ENCODE measurements at places on chromosomes 7 and 10.
A peak's percentile ranks its signal among the peaks of the same experiment; 100 is the strongest.

GRCh38 chr7:151232917-151233701 lies 826 bp downstream of the CHPF2 start:
- DNase-seq: peak; percentile 45

DNA sequence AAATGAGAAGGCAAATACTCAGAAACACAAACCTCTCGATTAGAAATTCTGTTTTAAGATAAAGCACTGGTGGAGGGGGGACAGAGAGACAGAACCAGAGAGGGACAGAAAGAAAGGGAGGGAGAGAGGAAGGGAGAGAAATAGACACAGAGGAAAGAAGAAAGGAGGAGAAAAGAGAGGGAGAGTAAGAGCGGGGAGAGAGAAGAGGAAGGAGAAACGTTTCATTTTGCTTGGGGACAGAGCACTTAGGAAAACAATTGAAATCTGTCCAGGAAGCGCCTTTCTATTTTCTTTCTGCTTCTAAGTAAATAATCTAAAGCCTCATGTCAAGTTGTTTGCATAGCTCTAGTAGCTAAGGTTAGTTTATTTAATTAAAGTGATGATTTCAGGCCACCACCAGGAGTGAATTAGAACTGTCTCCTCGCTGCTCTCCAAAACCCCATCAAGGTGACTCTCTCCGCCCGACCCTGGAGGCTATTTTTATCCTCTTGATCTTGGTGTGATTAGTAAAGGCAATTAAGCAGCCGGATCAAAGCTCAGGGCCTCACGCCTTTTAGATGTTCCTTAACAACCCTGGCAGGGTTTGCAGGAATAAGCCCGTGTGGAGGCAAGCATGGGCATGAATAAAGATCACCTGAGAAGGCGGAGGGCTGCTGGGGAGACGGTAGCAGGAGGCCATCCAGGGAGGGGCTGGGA lies 73.4 kb upstream of the INSIG1 start:
- DNase-seq: no peak

GRCh38 chr10:109327266-109327665 lies 596.0 kb downstream of the XPNPEP1 start:
- no peak for DNase-seq

GRCh38 chr10:126433351-126433750 lies 45.1 kb upstream of the ADAM12 start:
- DNase-seq: no peak

- no peak for DNase-seq
These were observed 1.6 kb downstream of the VIM start for GRCh38 chr10:17229717-17229966.

DNA sequence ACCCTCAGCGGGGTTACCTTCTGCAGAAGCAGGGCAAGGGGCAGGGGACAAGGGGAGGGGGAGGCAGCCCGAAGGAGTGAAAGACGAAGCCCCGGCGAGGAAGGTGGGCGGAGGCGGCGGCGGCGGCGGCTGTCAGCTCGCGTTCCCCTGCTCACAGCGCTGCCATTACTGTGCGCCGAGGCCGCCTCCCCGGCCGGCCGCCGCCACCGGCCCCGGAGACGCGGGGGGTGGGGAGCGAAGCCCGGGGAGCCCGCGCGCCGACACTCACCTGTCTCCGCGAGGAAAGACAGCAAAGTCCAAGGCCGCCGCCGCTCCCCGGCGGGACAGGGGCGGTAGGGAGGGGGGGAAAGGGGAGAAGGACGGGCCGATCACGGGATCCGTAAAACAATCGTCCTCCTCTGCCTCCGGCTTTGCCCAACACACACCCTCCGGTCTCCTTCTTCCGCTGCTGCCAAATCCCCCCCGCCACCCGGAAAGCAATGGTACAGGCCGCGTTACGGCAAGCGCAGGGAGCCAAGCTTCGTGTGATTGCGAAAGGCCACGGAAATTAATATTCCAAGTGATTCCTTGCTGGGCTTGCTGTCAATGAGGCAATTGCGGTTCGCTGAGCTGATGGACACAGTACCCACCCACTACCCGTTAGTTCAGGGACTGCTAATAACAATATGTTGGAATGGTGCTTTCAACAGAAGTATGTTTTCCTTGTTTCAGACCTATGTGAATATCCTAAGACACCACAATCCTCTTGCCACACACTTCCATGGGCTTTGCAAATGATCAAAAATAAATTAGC lies at the start of gene CUL2:
Gene CUL2, minus strand, starts transcription at position 180 of the 793 bp plus-strand sequence. CDS start 19,024 bp downstream, outside the sequence.
- DNase-seq: peak; percentile 89

DNA sequence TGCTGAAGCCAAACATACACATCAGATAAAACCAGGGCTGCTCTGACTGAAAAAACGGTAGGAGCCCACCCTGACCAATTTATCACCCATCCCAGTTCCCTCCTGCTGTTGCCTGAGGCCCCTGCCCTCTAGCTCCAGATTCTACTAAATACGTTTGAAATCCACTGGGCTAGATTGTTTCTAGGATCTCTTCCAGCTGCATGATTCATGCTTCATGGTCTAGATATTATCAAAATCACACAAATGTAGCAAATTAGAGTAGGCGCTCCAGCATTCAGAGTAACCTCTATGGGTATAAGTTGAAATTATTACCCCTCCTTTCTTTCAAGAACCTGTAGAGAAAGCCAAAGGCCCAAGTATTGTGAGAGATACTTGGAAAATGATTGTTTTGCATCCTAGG lies 151.2 kb upstream of the FAM13C start:
- DNase-seq: no peak

- peak; percentile 19 for DNase-seq
These were observed 3.4 kb upstream of the CHST12 start for GRCh38 chr7:2399848-2400587.

DNA sequence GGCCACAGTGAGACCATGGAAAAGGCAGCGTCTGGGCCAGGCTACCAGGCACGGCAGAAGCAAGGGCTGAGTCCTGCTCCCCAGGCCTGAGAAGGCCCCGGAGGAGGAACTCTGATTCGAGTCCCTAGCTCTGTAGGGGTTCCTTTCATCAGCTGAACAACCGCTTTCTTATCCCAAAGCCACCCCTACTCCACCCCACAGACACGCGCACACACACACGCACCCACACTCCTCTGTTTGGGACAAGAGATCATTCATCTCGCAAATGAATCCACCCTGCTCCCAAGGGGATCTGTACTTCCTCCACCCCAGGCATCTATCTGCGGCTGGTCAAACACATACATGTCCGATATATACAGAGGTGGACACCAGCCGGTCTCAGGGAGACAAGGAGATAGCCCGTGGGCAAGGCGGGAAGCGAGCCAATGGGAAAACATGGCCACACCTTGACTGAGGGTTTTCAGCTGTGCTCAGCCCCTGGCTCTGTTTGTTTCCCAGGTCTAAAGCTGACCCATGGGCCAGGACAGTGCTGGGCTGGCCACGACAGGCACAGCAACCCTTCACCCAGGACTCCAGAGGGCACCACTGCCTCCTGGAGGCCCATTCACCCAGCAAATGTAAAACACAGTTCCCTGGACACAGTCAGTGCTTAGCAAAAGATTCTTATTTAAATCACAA lies 7.3 kb downstream of the ZCCHC24 start:
- DNase-seq: no peak

DNA sequence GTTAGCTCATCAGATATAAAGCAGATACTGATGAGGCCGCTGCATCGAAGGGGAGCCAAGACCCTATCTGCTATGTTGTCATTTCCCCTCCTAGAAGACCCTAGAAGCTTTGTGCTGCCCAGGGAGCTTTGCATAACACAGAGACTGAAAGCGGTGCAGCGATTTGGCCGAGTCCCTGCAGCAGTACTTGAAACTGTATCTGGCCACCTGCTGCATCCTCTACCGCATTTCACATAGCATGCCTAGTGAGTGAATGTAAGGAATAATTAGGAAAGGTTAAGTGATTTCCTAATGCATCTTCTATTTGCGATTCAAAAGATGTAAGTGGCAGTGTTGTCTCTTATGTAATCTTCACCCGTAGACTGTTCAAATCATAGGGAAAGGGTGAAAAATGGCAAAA lies 106.7 kb downstream of the LRMDA start:
- DNase-seq: peak; percentile 17

- DNase-seq: no peak
These were observed 142.3 kb upstream of the PCLO start for GRCh38 chr7:83305027-83305426.
